ENCODE measurements at places on chromosomes 11 and 22.

GRCh38 chr11:57249384-57250319 lies 12.6 kb upstream of the APLNR start:
- DNase-seq: no peak

DNA sequence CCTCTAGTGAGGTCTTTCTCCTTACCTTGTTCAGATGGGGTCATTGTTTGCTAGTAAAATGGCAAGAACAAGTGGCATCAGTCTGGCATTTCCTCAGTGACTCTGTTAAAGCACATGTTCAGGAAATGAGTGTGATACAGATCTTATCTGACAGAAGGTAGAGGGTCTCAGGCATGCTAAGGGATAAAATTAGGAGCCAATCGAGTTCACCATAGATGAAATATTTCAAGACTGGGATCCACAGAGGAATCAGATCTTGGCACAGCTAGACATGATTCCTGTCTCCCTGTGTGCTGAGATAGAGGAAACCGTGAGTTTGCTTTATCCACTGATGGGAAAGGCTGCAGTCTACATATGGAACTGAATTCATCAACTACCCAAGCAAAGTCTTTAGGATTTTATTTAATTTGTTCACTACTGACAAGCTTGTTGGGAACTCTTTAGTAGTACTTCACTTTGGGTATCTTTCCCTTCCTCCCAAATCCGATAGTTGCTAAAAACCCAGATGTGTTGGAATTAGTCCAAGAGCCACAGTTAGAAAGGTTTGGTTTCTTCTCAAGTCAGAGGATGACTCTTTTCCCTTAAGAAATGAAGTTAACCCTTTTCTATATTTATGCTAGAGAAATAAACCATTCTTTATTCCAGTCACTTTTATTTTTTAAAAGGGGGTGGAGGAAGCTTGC lies 18.4 kb downstream of the FAM118B start:
- no peak for DNase-seq

- DNase-seq: no peak
These were observed 296.1 kb downstream of the RAB38 start for GRCh38 chr11:87879118-87879517.

DNA sequence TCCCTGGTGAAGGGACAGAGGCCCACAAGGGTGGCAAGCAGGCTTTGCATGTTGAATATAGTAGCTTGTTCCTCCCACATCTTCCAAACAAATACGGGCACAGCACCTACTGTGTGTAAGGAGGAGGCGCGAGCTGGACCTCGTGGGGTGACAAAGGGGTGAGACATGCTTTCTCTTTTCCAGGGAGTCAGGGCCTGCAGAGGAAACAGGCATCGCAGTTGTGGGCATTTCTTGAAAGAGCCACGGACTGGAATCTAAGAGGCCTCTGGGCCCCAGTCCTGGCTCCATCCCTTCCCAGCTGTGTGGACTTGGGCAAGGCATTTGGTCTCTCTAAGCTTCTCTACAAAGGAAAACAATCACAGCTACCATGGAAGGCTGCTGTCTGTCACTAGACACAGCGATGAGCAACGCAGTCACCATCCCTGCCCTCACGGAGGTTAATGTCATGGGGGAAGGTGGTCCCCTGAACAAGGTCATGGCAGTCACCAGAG lies 13.0 kb upstream of the CDC42EP1 start:
- no peak for DNase-seq

- no peak for DNase-seq
These were observed 21.3 kb upstream of the NCF4 start for GRCh38 chr22:36839356-36840073.

GRCh38 chr11:76369406-76369805 lies 11.5 kb downstream of the THAP12 start:
- no peak for DNase-seq

All from activated naive CD4-positive, alpha-beta T cell (primary cell).